ENCODE measurements at places on chromosomes 6 and 20.

DNA sequence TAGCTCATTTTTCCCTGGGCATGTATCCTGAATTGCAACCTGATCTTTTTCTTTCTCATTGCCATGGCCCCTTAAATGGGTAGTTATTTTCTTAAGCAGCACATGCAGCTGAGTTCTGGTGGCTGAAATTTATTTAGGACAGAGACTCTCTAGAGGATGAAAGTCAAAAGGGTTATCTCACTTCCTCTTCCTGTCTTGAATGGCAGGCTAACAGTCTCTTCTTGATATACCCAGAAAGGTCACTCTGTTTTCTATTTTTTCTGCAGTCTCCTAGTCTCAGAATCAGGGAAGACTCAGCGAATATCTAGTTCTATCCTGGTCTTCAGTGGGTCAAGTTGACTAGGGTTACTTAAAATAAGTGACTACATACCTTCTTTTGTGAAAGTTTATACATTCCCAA lies 243.3 kb downstream of the EPHA7 start:
- DNase-seq = no peak

DNA sequence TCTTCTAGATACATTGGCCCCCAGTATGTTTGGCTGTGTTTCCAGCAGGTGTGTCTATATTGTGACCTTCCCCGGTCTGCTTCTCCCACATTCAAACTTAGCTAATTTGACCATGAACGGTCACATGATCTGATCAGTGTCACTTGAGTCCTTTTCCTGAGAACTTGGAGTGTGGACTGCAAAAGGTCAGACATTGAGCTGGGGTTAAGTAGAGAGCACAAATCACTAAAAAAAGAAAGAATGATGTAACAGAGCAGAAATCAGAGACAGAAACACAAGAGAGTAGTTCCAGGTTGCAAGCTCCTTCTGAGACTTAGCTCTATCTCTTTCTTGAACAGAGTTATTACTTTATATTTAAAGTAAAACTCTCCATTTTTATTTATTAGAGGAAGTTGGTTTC lies 733.9 kb downstream of the CBLN4 start:
- DNase-seq = no peak

DNA sequence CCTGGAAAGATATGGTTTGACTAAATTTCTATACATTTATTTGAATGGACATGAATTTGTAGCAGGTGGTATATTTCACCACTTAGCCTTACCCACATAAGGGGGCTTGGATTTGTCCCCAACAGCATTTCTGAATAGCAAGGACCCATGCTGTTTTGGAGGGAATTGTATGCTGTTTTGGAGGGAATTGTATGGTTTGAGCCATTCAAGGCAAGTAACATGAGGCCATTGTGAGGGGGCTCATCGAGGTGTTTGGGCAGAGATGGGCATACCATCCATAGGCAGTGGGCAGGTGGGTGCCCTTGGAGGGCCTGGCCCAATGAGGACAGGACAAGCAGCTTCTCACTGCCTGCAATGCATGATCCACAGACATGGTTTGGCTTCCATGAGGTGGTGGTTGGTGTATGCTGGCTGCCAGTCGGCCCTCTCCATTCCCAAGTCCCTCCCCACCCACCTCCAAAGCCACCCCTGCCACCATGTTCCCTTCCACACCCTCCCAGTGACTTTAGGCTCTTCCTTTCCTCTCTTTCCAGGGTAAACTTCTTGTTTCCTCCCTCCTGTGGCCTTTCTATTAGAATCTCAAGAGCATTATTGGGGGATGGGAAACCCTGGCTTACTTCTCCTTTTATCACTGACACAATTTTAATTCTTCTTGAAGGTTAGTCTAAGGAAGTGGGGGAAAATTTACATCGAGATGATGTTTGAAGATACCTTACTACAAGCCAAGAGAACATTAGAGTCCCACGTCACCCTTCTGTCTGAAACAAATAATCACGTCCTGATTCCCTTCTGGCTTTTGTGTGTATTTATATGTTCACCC lies 13.2 kb upstream of the PXDC1 start:
- no peak for DNase-seq

DNA sequence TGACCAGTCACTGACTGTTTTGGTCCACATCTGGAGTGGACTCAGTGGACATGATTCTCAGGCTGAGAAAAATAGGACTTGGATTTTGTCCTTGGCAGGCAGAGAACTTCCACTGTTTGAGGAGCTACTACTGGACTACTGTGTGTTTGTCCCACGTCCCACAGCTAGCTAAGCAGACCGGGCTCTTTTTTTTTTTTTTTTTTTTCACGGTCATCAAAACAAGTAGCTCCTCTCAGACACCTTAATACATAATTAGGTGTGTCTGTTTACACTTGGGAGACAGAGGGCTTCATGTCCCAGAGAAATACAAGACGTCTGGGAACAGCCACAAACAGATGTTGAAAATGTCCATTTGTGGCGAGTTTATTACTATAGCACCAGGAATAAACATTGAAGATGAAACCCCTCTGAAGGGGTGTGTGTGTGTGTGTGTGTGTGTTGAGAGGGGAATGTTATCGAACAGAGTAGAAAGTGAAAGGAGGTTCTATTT lies 155.0 kb upstream of the SUPT3H start:
- no peak for DNase-seq

- no peak for DNase-seq
Observed at GRCh38 chr6:16331384-16332174, 93.2 kb downstream of the GMPR start.

- DNase-seq = no peak
Observed at GRCh38 chr20:56430461-56430860, 18.4 kb downstream of the CASS4 start.

GRCh38 chr20:1207293-1207878 lies 4.1 kb downstream of the C20orf202 start:
- no peak for DNase-seq

GRCh38 chr6:166763606-166764472 lies 136.8 kb upstream of the RPS6KA2 start:
- DNase-seq = no peak

- no peak for DNase-seq
Observed at GRCh38 chr6:31479933-31480535, 17.9 kb upstream of the MICB start.

DNA sequence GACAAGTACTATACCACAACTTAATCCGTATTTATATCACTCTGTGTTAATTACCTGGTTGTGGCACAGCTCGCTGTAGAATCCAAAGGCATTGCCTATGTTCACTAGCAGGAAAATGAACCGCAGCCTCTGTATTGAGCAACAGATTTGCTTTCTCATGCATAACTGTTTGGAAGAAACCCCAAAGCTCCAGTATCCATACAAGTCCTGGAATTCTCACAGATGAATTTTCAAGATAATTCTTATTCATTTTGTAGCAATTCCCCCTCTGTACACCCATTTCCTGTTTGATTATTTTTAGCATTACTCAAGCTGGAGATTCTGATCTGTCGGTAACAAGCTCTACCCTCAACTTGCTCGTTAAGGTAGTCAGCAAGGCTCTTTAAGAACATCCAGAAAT lies 63.5 kb downstream of the STMND1 start:
- DNase-seq = no peak

DNA sequence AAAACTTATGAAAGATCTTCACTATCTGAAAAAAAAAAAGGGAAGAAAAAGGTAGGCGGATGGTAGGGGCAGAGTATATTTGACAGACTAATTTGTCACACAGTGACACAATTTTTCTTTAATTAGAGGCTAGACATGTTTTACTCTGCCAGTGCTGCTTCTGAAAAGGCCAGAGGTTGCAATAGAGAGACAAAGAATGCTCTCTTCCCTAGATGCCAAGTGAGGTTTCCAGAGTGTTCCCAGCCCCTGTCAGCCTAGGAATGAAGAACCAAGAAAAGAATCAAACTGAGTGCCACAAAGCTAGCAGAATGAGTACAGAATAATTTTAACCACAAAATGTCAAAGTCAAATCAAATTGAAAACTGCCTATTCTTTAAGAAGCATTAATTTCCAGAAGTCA lies 13.0 kb downstream of the PNISR start:
- no peak for DNase-seq

GRCh38 chr20:1402149-1402548 lies 9.3 kb upstream of the FKBP1A start:
- DNase-seq = no peak

DNA sequence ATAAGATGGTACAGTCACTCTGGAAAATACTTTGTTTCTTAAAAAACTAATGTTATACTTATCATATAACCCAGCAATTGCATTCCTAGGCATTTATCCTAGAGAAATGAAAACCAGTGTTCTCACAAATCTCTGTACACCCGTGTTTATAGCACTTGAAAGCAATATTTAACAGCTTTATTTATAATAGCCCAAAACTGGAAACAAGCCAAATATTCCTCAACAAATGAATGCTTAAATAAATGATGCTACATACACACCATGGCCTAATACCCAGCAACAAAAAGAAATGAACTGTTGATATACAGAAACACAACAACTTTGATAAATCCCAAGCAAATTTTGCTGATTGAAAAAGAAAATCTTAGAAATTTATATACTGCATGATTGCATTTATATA lies 51.3 kb downstream of the GFRA4 start:
- DNase-seq = no peak

DNA sequence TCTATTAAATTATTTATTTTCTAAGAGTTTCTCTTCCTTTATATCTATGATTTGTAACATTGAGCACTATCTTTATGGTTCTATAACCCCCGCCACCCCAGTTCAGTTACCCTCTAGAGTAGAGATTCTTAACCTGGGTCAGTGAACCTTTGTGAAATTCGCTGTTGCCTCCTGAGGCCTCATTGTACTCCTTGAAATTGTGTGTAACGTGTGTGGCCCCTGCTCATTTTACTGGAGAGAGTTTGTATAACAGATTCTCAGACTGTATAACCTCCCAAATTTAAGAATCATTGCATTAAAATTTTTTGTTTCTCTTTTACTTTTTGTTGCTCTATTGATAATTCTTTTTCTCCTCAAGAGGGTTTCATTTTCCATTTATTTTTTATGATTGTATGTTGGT lies 65.3 kb downstream of the ADGRG6 start:
- no peak for DNase-seq

DNA sequence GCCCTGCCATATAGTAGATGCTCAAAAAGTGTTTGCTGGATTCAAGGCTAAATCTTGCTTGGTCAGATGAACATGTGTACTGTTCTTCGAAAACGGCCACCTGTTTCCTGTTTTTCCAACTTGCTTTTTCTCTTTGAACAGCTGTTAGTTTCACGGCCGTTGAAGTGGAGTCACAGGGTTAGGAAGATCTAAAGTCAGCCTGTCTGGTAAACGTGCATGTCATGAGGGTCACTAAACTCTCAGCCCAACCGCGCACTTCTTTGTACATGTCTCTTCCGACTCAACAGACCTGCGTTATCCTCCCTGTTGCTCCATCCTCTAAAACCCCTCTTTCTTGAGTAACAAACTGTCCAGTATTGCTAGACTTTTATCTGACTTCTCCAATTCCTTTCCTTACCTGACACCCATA lies 93.2 kb upstream of the MAN1A1 start:
- DNase-seq = no peak

DNA sequence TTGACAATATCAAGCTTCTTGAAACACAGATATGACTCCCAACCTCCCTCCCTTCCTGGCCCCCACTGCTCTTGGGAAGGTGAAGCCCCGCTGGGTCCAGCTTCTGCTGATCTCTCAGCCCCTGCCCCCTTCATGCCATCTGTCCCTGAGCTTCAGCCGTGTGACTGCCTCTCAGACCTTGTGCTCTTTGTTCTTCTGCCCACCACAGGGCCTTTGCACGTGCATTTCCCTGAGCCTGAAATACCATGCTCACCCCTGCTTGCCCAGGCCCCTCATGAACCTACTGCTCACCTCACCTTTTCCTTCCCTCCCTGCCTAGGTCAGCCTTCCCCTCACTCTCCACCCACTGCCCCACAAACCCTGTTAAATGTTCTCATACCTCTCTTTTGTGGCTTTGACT lies 241.7 kb upstream of the PMEPA1 start:
- DNase-seq = no peak

DNA sequence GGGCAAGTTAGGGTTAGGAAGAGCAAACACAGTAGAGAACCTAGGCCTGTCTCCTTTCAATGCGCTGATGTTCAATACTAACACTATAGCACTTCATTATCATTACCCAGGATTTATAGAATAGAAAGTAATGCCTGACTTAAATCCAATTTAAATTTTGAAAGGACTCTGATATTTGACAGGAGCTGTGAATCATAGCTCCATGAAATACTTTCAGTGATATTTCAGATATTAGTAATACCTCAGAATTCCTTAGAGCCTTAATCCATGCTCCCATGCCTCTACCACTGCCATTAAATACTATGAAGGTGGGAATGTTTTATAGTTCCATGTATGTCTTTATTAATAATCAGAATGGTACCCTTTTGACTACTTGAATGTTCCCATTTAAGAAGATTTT lies 530.2 kb downstream of the BCKDHB start:
- no peak for DNase-seq

- DNase-seq = no peak
Observed at GRCh38 chr20:25247956-25248785, at the start of gene PYGB. Gene PYGB (plus strand): TSS chr20:25248085. CDS start chr20:25248179, 94 bp downstream.

DNA sequence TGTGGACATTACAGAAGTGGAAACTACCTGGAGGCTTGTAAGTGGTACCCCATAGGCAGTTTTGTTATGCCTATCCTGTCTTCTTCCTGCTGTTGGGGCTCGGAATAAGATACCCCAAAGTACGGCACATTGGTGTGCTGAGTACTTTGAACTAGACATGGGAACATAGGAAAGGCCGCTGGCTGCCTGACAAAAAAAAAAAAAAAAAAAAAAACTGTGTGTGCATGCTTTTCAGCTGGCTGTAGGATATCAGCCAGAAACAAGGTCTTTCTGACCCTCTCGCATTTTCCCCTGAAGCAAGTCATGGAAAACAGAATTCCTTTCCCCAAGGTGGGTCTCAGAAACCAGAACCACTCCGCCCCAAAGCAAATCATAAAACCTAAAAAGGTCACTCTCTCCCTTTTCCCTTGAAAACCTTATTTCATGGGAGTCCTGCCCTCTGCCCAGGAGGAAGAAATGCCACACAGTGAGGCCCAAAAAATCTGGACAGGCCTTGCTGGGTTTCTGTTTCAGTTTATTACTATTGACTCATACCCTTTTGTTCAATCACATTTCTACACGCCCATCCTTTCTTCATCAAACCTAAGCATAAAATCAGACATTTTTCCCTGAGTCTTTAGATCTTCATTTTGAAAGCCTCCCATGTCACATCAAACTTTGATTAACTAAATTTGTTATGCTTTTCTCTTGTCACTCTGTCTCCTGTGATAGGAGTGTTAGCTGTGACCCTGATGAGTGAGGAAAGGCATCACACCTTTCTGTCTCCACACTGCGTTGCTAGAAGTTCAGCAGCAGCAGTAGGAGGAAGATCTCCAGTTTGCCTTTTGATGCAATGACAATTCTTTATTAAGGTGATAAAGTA lies 17.2 kb downstream of the SLC2A12 start:
- DNase-seq = no peak
